ENCODE measurements at places on chromosomes 6 and 20. TPM values are rescaled to one million over a fixed set of nuclear protein-coding genes. Genes with fewer than 3 reads are reported as not detected.

Gene LTB
- total RNA-seq: 0.78 TPM

Gene ADGRF1
- 0.52 TPM for total RNA-seq

Gene COL21A1
- total RNA-seq: 1.3 TPM

Gene TCF21
- total RNA-seq: 2.3 TPM

Gene ULBP2
- total RNA-seq: not detected

Gene SYNE1
- 123 TPM for total RNA-seq

Gene BPIFA1
- not detected for total RNA-seq

Gene PRIM2
- total RNA-seq: 5.4 TPM

Gene SYCP2L
- total RNA-seq: 2.1 TPM

Gene TREM2
- 3.6 TPM for total RNA-seq

Gene TMEM244
- total RNA-seq: not detected

Gene TBXT
- total RNA-seq: not detected

Gene HLA-DQA1
- total RNA-seq: 10.4 TPM

Gene TINAG
- not detected for total RNA-seq

Gene NTSR1
- total RNA-seq: not detected

Gene RARS2
- 15.8 TPM for total RNA-seq

Gene PPIL6
- total RNA-seq: 3.1 TPM

Gene GABRR2
- total RNA-seq: 0.52 TPM

Gene ENPP5
- 8.8 TPM for total RNA-seq

Gene CRYBG1
- total RNA-seq: 10.1 TPM

Gene KCNS1
- not detected for total RNA-seq

Gene NOX3
- not detected for total RNA-seq

Gene CYP24A1
- total RNA-seq: not detected

Gene PTCRA
- total RNA-seq: not detected

Gene NDRG3
- 11.9 TPM for total RNA-seq

Gene ENPP4
- 9.9 TPM for total RNA-seq

Gene VNN1
- not detected for total RNA-seq

Gene MRAP2
- 2.3 TPM for total RNA-seq

Gene DEF6
- total RNA-seq: 10.2 TPM

Gene DZANK1
- total RNA-seq: 1.6 TPM

Gene MED20
- 17.8 TPM for total RNA-seq

Gene APOM
- 1.6 TPM for total RNA-seq

Gene SNX5
- 61.3 TPM for total RNA-seq

Gene RAMACL
- total RNA-seq: 0.99 TPM

Gene SLA2
- total RNA-seq: 1.0 TPM

Gene MDFI
- 4.9 TPM for total RNA-seq

Gene OPRL1
- 1.0 TPM for total RNA-seq

Gene MYO6
- 21.0 TPM for total RNA-seq

Gene KIF13A
- 17.1 TPM for total RNA-seq

Gene LY6G5C
- total RNA-seq: not detected
